ENCODE measurements at places on chromosomes 5 and 9. TPM values are rescaled to one million over a fixed set of nuclear protein-coding genes. Genes with fewer than 3 reads are reported as not detected.

The IFNA14 gene
- total RNA-seq, result not detected

The NR4A3 gene
- under 0.01 TPM for total RNA-seq

The GOLGA2 gene
- 116 TPM for total RNA-seq

GRCh38 chr5:90483206-90483605 lies 8.5 kb downstream of the POLR3G start:
- DNase-seq, result no peak

Measured in fibroblast of villous mesenchyme (primary cell).